ENCODE measurements at places on chromosomes 7 and 10.
A peak's percentile ranks its signal among the peaks of the same experiment; 100 is the strongest.

GRCh38 chr10:132979491-132980425 is 37.4 kb upstream of the CFAP46 start:
- no peak for DNase-seq

DNA sequence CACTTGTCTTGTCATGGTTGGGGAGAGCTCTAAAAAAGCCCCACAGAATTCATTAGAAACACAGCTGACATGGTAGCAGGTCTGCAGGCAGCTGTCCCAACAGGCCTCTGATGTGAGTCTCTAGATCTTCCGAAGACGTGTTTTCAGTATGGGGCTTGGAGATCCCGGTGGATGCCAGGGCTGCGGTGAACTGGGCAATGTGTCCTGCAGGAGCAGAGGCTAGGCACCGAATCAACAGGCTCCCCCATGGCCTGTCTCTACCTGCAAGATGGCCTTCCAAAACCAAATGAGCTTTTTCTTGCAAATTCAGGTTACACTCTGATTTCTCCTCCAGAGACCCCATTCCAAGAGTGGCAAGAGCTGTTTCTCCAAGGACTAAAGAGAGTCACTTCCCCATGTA is 2.9 kb downstream of the CPXM2 start:
- DNase-seq = no peak

GRCh38 chr7:1691601-1692514 is 21.8 kb downstream of the ELFN1 start:
- no peak for DNase-seq

DNA sequence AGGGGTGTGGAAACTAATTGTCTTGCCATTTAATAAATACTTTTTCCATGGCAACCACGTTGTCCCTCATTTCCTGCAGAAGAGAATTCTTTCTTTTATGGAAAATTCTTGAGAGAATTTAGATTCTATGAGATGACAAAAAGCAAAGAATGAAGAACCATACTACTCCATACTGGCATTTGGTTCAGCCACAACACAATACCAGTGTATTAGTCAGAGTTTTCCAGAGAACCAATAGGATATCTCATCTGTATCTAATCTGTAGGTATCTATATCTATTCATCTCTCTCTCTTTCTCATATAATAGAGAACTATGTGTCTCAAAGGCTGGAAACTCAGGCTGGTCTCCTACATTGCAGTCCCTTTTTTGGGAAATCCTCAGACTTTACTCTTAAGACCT is 44.6 kb upstream of the NAMPT start:
- no peak for DNase-seq

DNA sequence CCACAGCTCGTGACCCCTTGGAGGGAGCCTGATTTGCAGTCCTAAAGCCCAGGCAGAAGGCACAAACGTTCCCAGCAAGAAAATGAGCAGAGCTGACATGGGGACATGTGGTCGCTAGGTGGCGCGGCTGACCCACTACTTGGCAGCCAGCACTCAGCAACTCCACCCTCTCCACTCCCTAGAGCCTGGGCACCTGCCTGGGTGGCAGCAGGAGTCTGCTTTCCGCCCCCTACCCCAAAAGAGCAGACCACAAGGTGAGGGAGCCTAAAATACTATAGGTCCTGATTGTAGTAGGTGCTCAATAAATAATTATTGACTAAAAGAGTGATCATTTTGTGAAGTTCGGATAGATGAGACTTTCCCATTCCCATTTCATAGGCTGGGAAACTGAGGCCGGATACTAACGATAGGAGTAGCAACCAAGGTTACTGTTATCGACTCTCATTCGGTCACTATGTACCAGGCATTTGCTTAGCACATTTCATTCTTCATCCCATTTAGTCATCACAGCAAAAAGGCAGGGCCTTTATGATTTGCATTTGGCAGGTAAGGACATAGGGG is 57.4 kb downstream of the NEUROG3 start:
- peak; percentile 82 for DNase-seq

- no peak for DNase-seq
These were observed 190.3 kb upstream of the TMEM196 start for GRCh38 chr7:19963695-19964094.

- no peak for DNase-seq
These were observed 137.4 kb downstream of the MGMT start for GRCh38 chr10:129604333-129605032.

DNA sequence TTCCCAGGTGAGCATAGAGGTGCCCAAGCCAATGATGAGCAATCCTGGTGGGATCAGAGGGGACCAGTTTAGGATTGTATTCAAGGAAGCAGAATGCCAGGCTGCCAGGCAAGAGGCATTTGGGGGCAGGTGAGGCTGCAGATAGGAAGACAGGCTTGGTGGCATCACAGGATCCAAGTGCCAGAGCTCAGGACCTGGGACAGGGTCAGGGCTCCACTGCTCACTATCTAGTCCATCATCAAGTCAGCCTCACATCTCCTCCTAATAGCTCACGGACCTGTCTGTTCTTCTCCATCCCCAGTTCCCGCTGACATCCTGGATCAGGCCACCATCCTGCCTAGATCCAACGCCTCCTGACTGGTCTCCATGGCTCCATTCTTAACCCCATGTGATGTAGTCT is 47.6 kb downstream of the CYP26A1 start:
- no peak for DNase-seq

- DNase-seq = no peak
These were observed 270.7 kb downstream of the RPS24 start for GRCh38 chr10:78304091-78305045.

GRCh38 chr7:70761711-70762328 is 370.1 kb upstream of the GALNT17 start:
- no peak for DNase-seq

DNA sequence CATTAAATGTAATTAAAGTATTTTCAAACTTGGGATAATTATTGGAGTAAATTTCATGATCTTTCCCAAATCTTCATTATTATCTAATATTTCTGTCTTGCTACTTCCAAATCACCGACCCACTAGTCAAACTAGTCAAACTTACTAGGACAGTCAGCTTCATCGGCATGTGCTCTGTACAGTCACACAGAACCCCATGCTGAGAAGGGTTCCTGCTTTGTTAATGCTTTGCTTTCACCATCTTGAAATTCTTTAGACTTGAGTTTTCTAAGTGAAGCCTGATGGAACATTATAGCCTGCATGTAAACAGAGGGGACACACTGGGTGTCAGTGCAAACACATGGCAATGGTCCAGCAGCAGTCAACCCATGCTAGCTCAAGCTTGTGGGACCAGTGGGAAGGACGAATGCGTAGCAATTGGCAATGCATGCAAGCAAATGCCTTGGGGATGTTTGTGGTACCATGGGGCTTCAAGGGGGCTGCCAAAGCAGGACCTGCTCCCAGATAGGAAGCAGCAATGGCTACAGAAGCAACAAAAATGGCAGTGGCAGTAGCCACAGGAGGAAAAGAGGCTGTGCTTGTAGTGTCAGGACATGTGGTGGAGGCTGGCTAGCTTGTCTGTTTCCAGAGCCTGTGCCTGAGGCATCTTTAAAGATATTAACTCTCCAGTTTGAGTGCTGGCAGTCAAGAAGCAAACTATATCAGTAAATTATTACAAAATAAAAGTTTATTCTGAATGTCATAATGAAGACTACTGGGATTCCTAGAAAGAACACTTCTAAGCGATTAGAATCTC is 441.1 kb upstream of the SEMA3D start:
- no peak for DNase-seq

- DNase-seq = peak; percentile 62
These were observed 19.5 kb downstream of the TSPAN33 start for GRCh38 chr7:129163875-129164544.

DNA sequence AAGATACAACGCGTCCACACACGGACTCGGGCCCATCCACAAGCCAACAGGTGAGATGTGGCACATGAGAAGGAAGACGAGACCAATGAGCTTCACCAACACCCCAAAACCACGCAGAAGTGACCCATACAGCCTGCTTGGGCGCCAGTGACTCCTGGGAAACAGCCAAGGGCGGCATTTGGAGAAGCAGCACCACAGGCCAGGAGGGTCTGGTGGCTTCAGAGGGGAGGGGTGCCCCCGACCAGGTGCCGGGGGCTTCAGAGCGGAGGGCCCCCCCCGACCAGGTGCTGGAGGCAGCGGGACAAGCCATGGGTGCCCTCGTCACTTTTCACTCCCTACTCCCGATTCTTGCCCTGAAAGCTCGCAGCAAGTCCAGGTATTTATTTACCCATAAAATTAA is 140.1 kb downstream of the DIP2C start:
- DNase-seq = no peak

GRCh38 chr7:27262121-27262520 is 19.5 kb downstream of the EVX1 start:
- DNase-seq = no peak

DNA sequence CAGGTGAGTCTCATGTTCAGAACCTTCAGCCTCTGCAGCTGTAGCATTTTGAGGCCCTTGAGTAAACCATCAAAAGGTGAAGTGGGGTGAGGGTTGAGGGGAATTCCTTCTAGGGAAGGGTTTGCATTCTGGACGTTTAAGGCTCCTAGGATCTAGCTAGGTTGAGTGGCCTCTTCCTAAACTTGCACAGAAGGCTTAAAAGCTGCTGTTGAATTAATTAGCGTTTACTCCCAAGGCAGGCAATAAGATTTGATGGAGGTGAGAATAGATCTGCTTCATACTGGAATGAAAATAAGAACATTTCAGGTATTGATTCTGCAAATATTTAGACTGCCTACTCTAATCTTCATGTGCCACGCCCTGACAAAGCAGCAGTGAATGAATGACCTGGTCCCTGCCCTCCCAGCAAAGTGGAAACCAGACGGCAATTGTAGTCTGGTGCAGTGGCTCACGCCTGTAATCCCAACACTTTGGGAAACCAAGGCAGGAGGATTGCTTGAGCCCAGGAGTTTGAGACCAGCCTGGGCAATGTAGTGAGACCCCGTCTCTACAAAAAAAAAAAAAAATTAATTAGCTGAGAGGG is 11.4 kb upstream of the KPNA7 start:
- no peak for DNase-seq

GRCh38 chr10:5470062-5470751 is 29.2 kb downstream of the CALML5 start:
- no peak for DNase-seq

DNA sequence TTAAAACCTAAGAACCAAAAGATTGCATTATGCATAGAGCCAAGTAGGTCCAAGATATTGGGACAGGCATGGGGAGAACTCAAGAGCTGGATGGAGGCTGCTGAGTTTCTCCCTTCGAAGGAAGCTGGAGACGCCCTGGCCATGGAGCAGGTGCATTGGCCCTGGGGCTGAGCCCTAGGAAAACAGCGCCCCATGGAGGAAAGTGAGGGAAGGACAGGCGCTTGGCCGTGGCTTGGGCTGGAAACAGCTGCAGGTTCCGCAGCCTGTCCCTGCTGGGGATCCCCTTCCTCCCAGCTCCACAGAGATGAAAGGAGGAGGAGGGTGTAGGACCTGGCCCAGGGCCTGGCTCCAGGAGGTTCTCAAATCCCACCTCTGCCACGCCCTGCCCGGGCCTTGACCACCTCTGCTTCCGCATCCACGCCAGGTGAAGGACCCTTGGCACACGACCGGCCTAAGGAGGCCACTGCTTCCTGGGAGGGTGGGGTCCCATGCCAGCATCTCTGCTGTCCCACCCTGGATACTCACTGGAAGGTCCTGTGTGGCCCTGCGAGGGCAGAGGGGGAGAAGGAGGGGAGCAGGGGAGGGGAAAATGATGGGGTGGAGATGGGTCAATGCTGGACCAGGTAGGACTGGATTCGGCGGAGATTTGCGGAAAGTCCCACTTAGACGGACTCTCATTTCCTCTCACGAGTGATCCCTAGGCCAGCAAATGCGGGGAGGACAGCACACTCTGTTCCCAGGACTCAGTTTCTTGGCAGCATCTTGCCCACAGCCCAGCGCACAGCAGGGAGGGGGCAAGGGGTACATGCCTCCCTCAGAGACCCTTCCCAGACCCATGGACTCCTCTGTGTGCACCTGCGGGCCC is 258.6 kb upstream of the TCERG1L start:
- DNase-seq = peak; percentile 3

DNA sequence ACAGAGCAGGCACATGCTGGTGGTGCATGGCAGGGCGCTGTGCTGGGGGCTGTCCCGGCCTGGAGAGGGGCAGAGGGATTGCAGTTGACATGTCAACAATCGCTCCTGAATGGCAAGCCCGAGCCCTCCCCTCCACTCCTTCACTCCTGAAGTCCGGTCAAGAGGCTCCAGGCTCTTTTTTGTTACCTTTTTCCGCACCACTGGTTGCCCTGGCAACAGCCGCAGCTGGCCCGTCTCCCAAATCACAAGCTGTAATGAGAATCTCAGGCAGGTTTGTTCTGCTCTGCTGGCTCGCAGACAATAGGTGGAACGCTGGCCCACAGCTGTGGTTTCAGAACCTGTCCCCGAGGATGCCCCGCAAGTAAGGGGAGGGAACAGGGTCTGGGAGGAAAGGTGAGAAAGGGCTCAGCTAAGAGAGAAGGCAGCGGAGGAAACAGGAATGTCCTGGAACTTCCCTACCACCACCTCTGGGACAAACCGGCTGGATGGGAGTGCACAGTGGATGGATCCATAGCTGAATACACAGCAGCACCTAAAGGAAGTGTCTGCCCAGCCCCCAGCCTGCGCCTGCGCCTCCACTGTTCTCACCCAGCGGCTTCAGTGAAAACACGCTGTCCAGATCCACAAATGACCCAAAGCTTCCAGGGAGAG is 58.9 kb downstream of the CALML3 start:
- no peak for DNase-seq

- DNase-seq = no peak
These were observed 31.0 kb downstream of the PRPS1L1 start for GRCh38 chr7:17996442-17997223.

- DNase-seq = no peak
These were observed 5.6 kb upstream of the GARS1 start for GRCh38 chr7:30589111-30589510.

- no peak for DNase-seq
These were observed 14.2 kb downstream of the SLC29A3 start for GRCh38 chr10:71333129-71333887.

DNA sequence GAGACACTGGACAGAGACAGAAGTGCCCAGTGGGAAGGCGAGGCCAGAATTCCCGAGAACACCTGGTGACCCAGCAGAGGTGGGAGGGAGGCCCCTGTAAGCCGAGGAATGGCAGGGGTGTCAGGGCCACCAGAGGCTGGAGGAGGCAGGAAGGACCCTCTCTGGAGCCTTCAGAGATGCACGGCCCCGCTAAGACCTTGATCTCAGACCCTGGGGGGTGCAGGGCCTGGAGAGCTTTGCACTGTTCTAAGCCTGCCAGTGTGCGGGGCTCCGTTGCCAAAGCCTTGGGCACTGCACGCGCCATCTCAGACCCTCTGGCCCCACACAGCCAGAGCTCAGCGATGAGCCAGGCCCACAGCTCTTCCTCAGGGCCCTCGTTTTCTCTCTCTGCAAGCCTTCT is 557.1 kb downstream of the PTPRN2 start:
- no peak for DNase-seq

GRCh38 chr10:42887734-42888503 is 105.3 kb downstream of the BMS1 start:
- DNase-seq = no peak

- no peak for DNase-seq
These were observed 100.8 kb upstream of the SFMBT2 start for GRCh38 chr10:7511612-7512011.

- DNase-seq = peak; percentile 23
These were observed 18.3 kb downstream of the HNRNPA2B1 start for GRCh38 chr7:26182283-26182682.

Measured in activated CD4-positive, alpha-beta T cell treated with anti-CD3 and anti-CD28 coated beads, Interleukin-2, Interleukin-6, amounts not matched to agents 100 ng/mL and 50 ng/mL, durations not matched to agents 16 hours and 8 hours (primary cell).